ENCODE measurements at places on chromosomes 6 and 20.

DNA sequence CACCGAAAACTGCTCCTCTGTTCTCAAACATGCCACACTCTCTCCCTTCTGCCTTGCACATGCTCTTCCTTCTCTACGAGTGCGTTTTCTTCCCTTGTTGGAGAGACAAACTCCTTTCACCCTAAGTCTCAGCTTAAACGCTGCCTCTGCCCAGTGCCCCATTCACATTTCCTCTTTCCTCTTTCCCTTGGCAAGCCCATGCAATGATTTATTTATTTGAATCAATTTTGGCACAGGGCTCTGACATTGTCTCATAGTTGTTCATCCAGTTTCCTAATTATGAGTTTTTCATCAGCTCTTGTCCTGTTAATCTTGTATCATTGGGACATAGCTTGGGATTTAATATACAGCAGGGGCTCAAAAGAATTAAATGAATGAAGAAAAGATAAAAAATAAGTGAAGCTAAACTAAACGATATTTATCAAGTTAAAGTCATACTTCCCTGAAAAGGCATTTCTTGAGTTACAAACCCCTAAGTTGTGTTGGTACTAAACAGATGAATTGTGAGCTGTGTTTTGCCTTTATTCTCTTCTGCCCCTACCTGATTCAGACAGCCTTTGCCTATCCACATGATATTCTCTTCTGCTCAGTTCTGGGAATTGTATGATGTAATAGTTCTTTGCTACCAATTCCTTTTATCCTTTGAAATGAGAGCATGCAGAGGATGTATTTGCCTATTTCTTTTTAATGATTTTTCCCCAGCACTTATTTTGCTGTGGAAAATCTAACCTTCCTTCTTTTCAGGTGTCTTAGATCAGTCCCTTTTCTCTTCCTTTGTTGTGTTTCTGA, 704.4 kb downstream of the UTRN start:
- DNase-seq = no peak

- no peak for DNase-seq
These were observed 103.0 kb downstream of the SASH1 start for GRCh38 chr6:148445620-148446019.

- DNase-seq = no peak
These were observed 8.5 kb upstream of the SRC start for GRCh38 chr20:37337208-37337991.

DNA sequence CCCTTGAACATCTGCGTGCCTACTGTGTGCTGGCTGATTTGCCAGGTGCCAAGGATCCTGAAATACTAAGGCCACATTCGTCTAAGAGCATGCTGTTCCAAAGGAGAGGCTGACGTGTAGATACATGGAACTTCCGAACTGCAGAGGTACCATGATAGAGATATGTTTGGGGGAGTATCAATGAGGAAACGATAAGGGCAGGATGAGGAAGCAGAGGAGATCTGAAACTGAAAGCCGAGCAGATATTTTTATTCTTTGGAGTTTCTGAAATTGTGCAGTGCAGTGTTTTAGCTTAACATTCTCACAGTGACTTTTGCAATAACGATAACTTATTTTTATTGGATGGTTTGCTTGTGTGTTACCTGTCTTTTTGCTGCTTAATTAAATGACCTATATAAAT, 24.3 kb downstream of the BMP6 start:
- no peak for DNase-seq

- DNase-seq = no peak
These were observed 57.9 kb downstream of the SESN1 start for GRCh38 chr6:109036574-109037294.

DNA sequence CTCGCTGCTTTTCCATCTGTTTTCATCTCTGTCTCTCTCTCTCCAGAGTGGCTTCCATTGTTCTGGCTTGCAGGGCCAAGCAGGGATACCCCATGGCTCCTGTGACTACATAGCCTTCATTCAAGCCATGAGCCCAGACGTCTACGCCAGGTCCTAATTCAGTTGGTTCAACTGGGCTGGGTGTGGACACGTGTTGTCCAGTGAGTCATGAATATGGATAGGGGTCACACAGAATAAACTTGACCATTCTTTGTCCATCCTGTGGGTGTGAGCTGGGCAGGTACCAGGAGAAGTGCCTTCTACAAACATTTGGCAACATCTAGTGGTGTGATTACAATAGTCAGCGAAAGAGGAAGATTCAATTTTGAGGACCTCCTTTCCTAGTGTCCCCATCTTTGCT, 96.9 kb upstream of the ARMC2 start:
- DNase-seq = no peak

DNA sequence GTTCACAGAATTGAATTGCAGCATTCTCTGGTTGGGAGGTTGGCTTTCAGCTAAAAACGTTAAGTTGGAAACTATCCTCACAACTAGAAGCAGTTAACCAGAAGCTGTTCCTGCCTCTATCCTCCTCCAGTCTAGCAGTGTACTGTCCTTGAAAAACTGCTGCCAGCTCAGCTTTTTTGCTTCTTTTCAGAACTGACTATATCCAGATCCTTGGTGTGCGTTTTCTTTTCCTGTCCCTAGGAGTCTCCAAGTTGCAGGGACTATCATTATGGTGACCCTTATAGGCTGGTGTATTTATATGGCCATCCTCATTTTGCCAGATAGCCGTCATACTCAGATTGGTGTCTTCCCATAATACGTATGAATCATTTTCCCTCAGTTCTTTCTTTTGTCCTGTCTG, 5.5 kb downstream of the ITCH start:
- no peak for DNase-seq

GRCh38 chr6:12232339-12232738, 57.8 kb upstream of the EDN1 start:
- no peak for DNase-seq

- no peak for DNase-seq
These were observed 530.4 kb downstream of the QKI start for GRCh38 chr6:163944897-163945296.

GRCh38 chr6:163711615-163712565, 297.4 kb downstream of the QKI start:
- DNase-seq = no peak

- DNase-seq = no peak
These were observed 669.9 kb upstream of the ID4 start for GRCh38 chr6:19167251-19167650.

GRCh38 chr6:125832391-125833117, 41.8 kb downstream of the NCOA7 start:
- no peak for DNase-seq

Data from astrocyte of the cerebellum (primary cell).